ENCODE measurements at places on chromosomes 16 and 17. TPM values are rescaled to one million over a fixed set of nuclear protein-coding genes. Genes with fewer than 3 reads are reported as not detected.
A peak's percentile ranks its signal among the peaks of the same experiment; 100 is the strongest.

DNA sequence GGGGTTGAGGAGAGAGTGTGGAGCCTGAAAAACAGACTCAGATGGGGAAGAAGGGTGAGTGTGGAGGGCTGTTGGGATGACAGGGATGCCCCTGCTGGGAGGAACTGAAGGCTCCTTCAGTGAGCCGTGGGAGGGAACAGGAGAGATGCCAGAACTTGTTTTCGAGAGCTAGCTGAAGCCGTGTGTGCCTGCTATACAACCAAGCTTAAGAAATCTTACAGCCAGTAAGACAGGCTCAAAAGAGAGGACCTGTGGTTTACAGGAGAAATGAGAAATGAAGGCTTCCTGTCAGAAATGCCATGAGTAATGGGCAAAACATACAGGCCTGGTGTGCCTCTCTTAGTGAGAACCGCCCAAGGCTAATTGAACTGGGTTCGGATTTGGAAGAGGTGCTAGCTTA, 99.6 kb downstream of the SPACA3 start:
- no peaks in the 10 kb centered on the region for H3K36me3 ChIP-seq
- no peak overlapping the region for H3K27ac ChIP-seq
- no peak for DNase-seq
- no peaks in the 10 kb centered on the region for H3K4me1 ChIP-seq
- H3K4me3 ChIP-seq = no peak overlapping the region

GRCh38 chr17:74778960-74779359, 2.8 kb upstream of the NAT9 start:
- no peak overlapping the region for H3K27ac ChIP-seq
- H3K36me3 ChIP-seq = peaks cover 14% of the 10 kb centered on the region
- H3K4me3 ChIP-seq = no peak overlapping the region
- no peaks in the 10 kb centered on the region for H3K27me3 ChIP-seq
- H3K4me1 ChIP-seq = peaks cover 33% of the 10 kb centered on the region

DNA sequence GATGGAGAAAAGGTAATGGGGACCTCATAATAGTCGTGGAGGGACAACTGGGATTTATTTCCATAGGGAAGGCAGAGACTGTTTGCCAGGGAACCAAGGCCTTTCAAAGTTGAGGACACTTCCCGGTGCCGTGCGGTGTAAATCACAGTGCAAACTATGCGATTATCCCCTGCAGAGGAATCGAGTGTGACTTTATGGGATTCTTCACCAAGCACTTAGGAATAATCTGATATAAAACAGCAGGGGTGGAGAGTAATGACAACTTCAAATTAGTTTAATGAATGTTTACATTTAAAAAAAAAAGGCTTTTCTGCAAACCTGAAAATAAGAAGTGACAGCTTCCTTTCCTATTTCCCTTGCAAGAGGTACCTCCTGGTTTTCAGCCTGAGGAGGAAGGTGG, 538.2 kb downstream of the MAF start:
- H3K4me1 ChIP-seq = peaks cover 5% of the 10 kb centered on the region
- H3K27me3 ChIP-seq = peaks cover 14% of the 10 kb centered on the region
- no peak overlapping the region for H3K4me3 ChIP-seq
- no peak for DNase-seq

- peaks cover 8% of the 10 kb centered on the region for H3K27me3 ChIP-seq
- no peak for DNase-seq
- H3K36me3 ChIP-seq = no peaks in the 10 kb centered on the region
- no peaks in the 10 kb centered on the region for H3K4me1 ChIP-seq
- no peak overlapping the region for H3K4me3 ChIP-seq
These were observed 38.9 kb upstream of the C1QL1 start for GRCh38 chr17:45006927-45007461.

DNA sequence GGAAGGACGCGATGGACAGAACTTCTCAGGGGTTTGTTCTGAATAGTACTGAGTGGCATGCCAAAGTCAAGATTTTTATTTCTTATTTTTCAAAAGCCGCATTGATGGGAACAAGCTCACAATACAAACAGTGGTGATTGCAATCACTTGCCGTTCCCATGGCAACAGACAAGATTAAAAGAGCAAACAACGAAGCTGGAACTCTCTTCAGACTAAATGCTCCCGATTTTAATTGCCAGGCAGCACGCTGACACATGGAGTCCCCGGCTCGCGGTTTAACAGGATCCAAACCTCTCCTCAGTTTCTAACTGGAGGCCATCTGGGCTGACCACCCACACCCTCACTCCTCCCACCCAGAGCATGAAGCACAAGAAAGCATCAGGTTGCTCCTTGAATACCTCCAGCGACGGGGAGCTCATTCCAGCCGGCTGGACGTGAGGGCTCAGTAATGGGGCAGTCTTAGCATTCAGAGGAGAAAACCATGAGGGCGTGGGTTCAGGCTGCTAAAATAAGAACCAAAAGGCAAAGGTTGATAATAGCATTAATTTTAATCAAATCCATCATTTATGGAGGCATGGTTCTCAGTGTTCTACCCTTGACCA, 41.5 kb downstream of the AIPL1 start:
- no peaks in the 10 kb centered on the region for H3K4me1 ChIP-seq
- H3K4me3 ChIP-seq = no peak overlapping the region
- peaks cover 32% of the 10 kb centered on the region for H3K27me3 ChIP-seq

DNA sequence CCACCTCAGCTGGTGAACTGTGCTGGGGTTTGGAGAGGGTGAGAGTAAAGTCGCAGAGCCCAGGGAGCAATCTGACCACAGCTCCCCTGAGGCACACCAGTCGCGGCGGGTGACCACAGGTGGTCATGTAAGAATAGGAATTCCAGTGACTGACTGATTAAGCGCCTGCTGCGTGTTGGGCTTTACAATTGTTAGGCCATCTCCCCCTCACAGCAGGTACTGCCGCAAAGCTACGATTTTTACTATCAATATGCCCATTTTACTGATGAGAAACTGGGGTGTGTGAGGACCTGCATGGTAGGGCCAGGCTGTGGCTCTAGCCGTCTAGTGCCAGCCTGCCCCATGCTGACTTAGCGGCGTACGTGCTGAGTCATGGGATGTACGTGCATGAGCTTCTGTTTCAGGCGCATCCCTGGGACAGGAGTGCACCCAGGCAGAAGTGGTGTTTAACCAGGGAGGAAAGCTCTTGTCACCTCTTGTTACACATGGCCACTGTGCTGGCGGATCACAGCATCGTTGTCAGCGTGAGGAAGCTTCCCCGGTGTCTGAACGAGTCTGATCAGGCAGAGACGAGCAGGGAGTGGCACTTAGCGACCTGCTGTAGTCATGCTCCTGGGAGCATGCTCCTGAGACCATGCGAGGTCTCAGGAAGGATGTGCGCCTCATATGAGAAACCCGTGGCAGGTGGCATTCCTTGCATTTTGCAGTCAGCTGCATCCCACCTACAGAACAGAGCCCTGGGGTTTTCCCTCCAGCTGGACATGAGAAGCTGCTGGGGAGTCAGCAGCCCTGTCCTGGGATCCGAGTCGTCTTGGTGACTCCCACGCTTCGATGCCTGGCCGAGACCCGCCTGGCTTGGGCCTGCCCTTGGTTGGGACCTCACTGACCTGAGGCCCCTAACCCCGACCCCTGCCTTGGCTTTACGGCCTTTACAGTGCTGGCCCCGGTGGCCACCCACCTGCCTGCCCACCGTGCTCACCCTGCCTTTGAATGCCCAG, 163.7 kb upstream of the CHMP6 start:
- no peak for DNase-seq
- no peak overlapping the region for H3K27ac ChIP-seq
- no peak overlapping the region for H3K4me3 ChIP-seq
- peaks cover 28% of the 10 kb centered on the region for H3K36me3 ChIP-seq
- peaks cover 13% of the 10 kb centered on the region for H3K4me1 ChIP-seq
- no peaks in the 10 kb centered on the region for H3K27me3 ChIP-seq

Gene NPIPA5
- 5.7 TPM for total RNA-seq

DNA sequence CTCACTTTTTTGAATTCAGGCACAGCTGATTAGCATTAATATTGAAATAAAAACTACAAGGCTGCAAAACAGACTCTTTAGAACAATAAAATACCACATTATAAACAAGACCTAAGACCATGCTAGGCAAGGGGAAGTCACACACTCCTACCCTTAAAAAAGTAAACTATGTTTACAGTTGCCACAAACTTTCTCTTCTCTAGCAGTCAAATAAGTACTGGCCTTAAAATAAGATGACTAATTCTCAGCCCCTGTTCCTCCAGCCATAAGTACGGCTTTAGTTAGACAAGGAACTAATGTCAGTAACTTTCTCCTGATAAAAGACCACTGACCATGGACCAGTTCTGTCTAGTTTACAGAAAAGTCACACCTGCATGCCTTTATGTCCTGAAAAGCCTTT, 19.5 kb upstream of the CPHXL start:
- no peaks in the 10 kb centered on the region for H3K4me1 ChIP-seq
- no peak for DNase-seq
- H3K27me3 ChIP-seq = no peaks in the 10 kb centered on the region
- H3K36me3 ChIP-seq = no peaks in the 10 kb centered on the region
- H3K4me3 ChIP-seq = no peak overlapping the region
- H3K27ac ChIP-seq = no peak overlapping the region

Gene QPRT
- total RNA-seq = 20.8 TPM

GRCh38 chr17:77228241-77228752, 87.5 kb downstream of the SEC14L1 start:
- peaks cover 29% of the 10 kb centered on the region for H3K4me1 ChIP-seq
- no peaks in the 10 kb centered on the region for H3K27me3 ChIP-seq
- H3K36me3 ChIP-seq = no peaks in the 10 kb centered on the region
- DNase-seq = no peak
- no peak overlapping the region for H3K4me3 ChIP-seq

Gene BPTF
- 79.2 TPM for total RNA-seq

GRCh38 chr17:17220529-17220928, 14.4 kb upstream of the PLD6 start:
- H3K36me3 ChIP-seq = peaks cover 100% of the 10 kb centered on the region
- no peak for DNase-seq
- H3K27me3 ChIP-seq = no peaks in the 10 kb centered on the region

DNA sequence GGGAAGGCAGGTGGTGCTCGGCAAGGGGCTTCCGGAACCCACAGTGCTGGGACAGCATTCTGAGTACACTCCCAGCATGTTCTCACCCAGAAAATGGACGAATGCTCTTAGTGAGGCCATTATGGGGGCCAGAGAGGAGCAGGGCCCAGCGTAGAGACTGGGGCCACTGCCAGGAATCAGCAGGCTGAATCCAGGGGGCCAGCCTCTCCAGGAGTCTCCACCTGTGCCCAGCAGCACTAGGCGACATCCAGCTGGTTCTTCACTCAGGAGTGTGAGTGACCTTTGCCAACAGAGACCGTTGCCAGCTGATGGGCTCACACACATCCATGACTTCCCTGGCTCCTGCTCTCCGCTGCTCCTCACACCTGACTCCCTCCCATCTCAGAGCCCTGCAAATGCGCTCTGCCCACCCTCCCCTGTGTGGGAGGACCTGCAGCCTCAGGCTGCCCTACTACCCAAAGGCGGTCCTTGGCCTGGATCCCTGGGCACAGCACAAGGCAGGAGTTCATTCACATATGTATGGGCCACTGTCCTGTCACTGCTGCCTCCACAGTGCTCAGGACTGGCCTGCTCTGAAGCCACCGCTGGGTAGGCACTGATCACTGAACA, 5.1 kb downstream of the RHBDF1 start:
- peak overlapping the region; percentile 6 for H3K4me3 ChIP-seq
- H3K27me3 ChIP-seq = no peaks in the 10 kb centered on the region
- DNase-seq = peak; percentile 21
- H3K36me3 ChIP-seq = peaks cover 25% of the 10 kb centered on the region

DNA sequence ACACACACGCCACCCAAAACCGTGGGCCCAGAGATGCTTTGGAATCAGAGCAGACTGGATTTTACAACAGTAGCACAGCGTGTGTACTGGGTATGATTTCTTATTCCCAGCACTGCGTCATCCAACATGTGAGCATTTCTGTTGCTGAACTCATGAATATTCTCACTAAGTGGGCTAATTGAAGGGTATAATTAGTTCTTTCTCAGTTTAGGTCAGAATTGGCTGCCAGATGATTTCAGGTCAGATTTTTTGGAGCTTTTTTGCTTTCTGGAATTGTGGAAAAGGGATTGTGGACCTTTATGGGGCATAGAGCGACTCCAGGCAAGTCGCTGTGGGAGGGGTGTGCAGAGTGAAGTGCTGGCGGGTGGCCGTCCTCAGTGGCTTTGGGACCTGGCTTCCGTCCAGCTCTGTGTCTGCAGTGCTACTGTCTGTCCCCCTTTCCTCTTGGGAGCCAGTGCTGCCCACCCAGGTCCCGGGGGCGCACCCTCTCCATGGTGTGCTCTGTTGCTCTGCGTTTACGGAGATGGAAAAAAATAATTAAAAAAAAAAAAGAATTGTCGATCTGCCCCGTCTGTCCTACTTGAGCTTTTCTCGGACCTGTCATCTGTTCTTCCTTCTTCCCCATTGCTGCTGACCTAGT, 25.0 kb downstream of the FOXK2 start:
- H3K4me1 ChIP-seq = peaks cover 77% of the 10 kb centered on the region
- H3K27me3 ChIP-seq = no peaks in the 10 kb centered on the region
- peak; percentile 60 for DNase-seq
- H3K36me3 ChIP-seq = no peaks in the 10 kb centered on the region
- H3K27ac ChIP-seq = peak overlapping the region; percentile 66
- peak overlapping the region; percentile 54 for H3K4me3 ChIP-seq

GRCh38 chr16:35794896-35795295, 2335.5 kb downstream of the TP53TG3F start:
- no peak overlapping the region for H3K4me3 ChIP-seq
- no peaks in the 10 kb centered on the region for H3K36me3 ChIP-seq
- no peak for DNase-seq
- no peaks in the 10 kb centered on the region for H3K4me1 ChIP-seq

- no peak overlapping the region for H3K4me3 ChIP-seq
- H3K27ac ChIP-seq = no peak overlapping the region
- peaks cover 100% of the 10 kb centered on the region for H3K4me1 ChIP-seq
- peaks cover 27% of the 10 kb centered on the region for H3K36me3 ChIP-seq
These were observed 17.4 kb downstream of the IST1 start for GRCh38 chr16:71912534-71913275.

- peak; percentile 93 for DNase-seq
- peaks cover 2% of the 10 kb centered on the region for H3K36me3 ChIP-seq
- peaks cover 81% of the 10 kb centered on the region for H3K4me1 ChIP-seq
- peak within 1 kb of the TSS; percentile 82 for H3K4me3 ChIP-seq
These were observed at the start of gene GSE1 for GRCh38 chr16:85612801-85613603. Gene GSE1, plus strand, starts transcription at chr16:85613322. Its CDS starts 70 bp downstream, at chr16:85613392.

DNA sequence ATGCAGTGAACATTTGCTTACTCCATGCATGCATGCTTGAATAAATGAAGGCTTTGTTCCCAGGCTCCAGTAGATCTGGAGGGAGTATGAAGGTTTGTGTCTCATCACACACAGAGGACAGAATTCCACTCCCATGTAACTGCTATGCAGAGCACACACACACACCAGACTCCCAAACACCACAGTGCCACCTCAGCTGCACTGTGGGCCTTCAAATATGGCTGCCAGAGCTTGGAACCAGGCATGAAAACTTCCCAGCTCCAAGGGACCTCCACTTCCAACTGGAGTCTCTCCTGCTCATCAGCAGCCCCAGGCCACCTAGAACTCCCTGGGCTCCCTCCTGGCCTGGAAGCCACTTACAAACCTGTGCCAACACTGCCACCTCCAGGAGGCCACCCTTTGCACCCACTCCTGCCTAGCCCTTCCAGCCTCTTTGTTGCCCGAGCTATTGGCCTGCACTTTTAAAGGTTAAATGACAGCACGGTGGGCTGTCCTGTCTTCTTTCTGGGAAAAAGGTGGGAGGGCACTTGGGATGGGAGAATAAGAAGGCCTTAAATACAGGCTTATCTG, 151.2 kb downstream of the ZNF423 start:
- peaks cover 37% of the 10 kb centered on the region for H3K4me1 ChIP-seq
- peaks cover 9% of the 10 kb centered on the region for H3K27me3 ChIP-seq
- H3K36me3 ChIP-seq = no peaks in the 10 kb centered on the region
- H3K27ac ChIP-seq = no peak overlapping the region
- H3K4me3 ChIP-seq = no peak overlapping the region
